HFFc6 (cell line): ENCODE measurements at places on chromosomes 5 and 9. TPM values are rescaled to one million over a fixed set of nuclear protein-coding genes. Genes with fewer than 3 reads are reported as not detected.

The CACNA1B gene
- total RNA-seq, result not detected in 3 replicates

- no peak overlapping the region for H3K4me3 ChIP-seq
- H3K27ac ChIP-seq, result no peak overlapping the region
These were observed 1.9 kb downstream of the UGCG start for GRCh38 chr9:111898331-111899096.

The PRR7 gene
- total RNA-seq, result 10.4 to 17.4 TPM (median 16.4 TPM) in 3 replicates

The FCN2 gene
- total RNA-seq, result not detected in 3 replicates

DNA sequence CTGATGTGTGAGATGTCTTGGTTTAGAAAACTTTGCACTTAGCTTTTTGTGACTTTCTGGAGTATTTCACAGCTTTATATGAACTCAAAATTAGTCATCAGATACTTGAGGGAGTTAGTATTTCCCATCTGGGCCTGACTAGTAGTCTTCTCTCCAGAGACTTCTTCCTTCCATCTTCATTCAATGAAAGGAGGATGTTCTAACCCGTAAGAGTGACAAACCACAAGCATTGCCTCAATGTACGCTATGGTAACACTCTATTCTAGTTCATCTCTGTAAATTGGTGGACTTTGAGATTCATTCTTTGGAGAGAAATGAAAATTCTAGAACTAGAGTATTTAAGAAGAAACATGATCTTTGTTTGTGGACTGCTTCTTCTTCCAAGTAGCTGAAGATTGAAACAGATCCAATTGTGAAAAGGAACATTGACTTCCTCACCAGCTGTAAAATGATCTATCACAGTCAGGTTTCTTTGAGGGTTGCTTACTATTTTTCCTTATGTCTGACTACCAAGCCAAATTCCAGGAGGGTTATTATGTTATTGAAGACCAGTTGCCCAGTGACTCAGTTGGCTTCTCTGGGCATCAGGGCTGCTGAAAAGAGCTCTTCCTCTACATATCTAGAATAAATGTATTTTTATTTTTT is 157.6 kb downstream of the SLC12A2 start:
- H3K4me3 ChIP-seq, result no peak overlapping the region
- no peak for DNase-seq
- H3K36me3 ChIP-seq, result no peaks in the 10 kb centered on the region
- H3K27me3 ChIP-seq, result peaks cover 12% of the 10 kb centered on the region

The LHX6 gene
- not detected in 3 replicates for total RNA-seq

The SCGB3A2 gene
- total RNA-seq, result not detected in 3 replicates

- H3K4me3 ChIP-seq, result peak overlapping the region; percentile 85
- no peaks in the 10 kb centered on the region for H3K36me3 ChIP-seq
- H3K4me1 ChIP-seq, result peaks cover 66% of the 10 kb centered on the region
- peak overlapping the region; percentile 97 for H3K27ac ChIP-seq
- DNase-seq, result no peak
These were observed 4.7 kb downstream of the CXXC5 start for GRCh38 chr5:139652788-139653241.

DNA sequence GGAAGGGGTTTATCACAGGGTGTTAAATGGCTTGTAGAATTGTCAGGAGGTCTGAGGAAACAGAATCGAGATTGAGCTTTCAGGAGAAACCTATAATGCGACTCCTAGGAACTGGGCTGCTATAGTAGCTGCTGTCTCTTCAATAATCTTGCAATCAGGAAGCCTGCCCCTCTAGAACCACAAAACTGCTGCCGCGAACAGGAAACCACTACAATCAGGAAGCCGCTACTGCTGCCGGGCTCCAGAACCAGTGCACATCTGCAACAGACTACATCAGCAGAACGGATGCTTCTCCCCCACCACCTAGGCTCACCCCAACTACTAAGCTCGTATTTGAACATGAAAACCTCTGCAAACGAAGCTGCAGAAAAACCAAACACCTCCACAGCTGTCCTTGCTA is 31.6 kb downstream of the TNFSF8 start:
- no peak overlapping the region for H3K27ac ChIP-seq
- no peak overlapping the region for H3K4me3 ChIP-seq
- no peak for DNase-seq

DNA sequence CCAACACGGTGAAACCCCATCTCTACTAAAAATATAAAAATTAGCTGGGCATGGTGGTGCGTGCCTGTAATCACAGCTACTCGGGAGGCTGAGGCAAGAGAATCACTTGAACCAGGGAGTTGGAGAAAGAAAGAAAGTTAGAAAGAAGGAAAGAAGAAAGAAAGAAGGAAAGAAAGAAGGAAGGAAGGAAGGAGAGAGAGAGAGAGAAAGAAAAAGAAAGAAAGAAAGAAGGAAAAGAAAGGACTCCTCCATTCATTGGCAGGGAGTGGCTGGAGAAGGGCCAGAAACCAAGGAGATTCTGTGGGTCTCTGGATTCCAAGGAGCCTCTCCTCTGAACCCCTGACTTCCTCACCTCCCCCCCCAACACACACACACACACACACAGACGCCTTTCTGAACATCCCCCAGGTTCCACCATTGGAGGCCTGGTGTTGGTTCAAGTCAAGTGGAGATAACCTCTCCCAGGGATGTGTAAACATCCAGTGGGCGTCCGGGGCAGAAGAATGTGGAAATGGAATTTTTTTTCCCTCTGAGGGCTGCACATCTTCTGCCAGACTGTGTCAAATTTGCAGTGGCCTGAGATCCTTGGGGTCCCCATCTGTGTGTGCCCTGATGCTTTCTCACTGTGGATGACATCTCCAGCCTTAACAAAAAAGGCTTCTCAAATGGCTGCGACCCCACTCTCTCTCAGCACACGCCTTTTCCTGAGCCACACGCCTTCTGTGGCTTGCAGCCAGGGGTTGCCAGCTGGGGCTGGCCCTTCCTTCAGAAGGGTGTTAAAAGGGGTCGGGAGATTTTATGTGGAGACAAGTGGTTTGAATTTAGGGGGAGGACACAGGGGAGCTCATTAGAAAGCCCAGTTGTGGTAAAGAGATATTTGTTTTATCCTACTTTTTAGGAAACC is 109.3 kb upstream of the HAND1 start:
- no peaks in the 10 kb centered on the region for H3K4me1 ChIP-seq
- H3K36me3 ChIP-seq, result no peaks in the 10 kb centered on the region
- peaks cover 38% of the 10 kb centered on the region for H3K27me3 ChIP-seq
- no peak overlapping the region for H3K4me3 ChIP-seq

DNA sequence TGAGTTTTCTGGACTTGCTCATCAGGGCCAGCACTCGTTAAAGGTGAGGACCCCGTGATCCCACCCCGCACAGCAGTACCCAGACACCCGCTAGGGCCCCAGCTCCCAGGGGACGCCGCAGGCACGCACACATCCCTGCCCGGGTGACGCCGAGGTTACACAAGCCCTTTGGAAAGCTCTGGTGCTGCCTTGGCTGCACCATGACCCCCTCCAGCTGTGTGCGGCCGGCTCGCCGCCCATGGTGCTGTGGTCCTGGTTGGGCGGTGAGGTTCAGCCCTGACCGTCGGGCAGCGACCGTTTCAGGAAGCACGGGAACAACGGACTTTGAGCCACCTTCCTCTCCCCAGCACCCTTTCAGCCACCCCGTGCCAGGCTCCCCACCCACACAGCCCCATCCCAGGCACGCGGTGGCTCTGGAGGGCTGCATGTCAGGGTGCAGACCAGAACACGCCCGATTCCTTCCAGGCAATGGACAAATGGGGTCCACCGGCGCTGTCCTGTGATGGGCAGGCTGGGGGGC is 7.5 kb upstream of the SLC12A7 start:
- DNase-seq, result no peak
- peaks cover 8% of the 10 kb centered on the region for H3K4me1 ChIP-seq
- peaks cover 26% of the 10 kb centered on the region for H3K27me3 ChIP-seq
- H3K27ac ChIP-seq, result no peak overlapping the region

DNA sequence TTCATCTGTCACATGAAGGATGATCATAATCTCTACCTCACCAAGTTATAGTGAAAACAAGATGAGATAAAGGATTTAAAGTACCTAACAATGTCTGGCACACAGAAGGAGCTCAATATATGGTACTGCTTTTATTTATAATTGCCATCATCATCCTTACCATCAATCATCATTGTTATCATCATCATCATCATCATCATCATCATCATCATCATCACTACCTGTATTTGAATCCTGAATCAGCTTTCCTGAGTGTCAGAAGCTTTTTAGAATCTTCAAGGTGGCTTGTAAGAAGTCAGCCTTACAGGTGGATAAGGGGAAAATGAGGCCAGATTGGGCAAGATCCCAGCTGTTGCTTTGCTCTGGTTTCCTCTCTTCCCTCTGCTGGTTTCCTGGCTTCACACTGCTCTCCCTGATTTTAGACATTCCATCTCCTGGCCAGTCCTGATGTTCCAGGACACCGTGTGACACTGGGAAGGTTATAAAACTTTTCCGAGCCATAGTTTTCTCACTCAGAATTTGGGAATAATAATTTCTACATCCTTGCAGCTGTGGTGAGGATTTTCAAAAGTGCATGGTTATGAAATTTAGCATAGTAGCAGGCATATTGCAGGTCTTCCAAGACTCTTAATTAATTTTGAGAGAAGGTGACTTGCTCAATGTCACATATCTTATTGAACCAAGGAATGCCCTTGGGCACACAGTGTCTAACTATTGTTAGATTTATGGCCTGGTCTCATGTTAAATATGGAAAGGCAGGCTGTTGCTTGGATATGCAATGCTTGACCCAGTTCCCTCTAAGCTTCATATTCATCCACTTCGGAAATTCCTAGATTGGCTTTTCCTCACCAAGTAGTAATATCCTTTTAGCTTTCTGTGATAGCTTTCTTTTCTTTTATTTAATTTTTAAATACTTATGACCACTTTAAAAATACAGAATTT is 160.7 kb downstream of the TMEM38B start:
- no peak overlapping the region for H3K4me3 ChIP-seq
- DNase-seq, result no peak
- no peak overlapping the region for H3K27ac ChIP-seq
- no peaks in the 10 kb centered on the region for H3K4me1 ChIP-seq
- peaks cover 4% of the 10 kb centered on the region for H3K27me3 ChIP-seq

DNA sequence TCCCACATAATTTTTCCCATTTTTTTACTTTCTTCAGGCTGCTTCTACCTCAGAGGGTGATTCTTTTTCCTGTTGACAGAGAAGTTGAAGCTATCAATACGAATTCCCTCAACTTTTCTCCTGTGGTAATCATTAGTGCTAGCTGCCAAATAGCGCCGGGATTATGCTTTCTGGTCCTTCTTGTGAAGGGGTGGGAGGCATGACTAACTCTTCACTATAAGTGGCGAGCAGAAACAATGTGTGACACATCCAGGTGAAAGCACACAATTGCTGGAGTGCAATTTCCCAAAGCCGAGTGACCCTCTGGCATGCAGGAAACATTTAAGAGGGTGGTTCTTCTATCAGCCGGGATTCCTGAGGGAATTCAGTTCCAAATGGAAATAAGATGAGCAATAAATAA is 56.0 kb downstream of the TRPC7 start:
- peaks cover 20% of the 10 kb centered on the region for H3K27me3 ChIP-seq
- DNase-seq, result no peak
- H3K4me3 ChIP-seq, result no peak overlapping the region
- no peak overlapping the region for H3K27ac ChIP-seq
- H3K4me1 ChIP-seq, result no peaks in the 10 kb centered on the region
- no peaks in the 10 kb centered on the region for H3K36me3 ChIP-seq

- H3K4me1 ChIP-seq, result peaks cover 40% of the 10 kb centered on the region
- no peak overlapping the region for H3K4me3 ChIP-seq
- H3K36me3 ChIP-seq, result no peaks in the 10 kb centered on the region
- peak; percentile 39 for DNase-seq
These were observed 12.2 kb upstream of the HSPB3 start for GRCh38 chr5:54443270-54443669.

The PDZD2 gene
- 0.03 to 0.15 TPM (median 0.08 TPM) in 3 replicates for total RNA-seq

DNA sequence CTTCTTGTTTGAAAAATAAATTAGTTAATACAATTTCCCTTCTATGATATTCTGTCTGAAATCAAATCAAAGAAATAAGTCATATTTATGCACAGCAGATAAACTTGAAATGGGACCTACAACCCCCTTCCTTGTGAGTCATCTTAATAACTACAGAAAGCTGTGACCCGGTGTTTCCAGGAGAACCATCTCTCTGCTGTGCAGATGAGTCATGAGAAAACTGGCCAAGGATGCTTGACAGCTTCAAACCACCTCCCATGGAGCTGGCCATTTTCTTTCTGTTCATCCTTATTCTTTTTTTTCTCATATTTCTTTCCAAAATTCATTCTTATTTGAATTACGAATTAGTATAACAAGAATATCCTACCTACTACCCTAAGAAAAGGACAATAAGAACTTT is 43.4 kb upstream of the NR4A3 start:
- H3K4me3 ChIP-seq, result no peak overlapping the region
- no peaks in the 10 kb centered on the region for H3K36me3 ChIP-seq
- H3K27me3 ChIP-seq, result peaks cover 7% of the 10 kb centered on the region
- H3K4me1 ChIP-seq, result peaks cover 14% of the 10 kb centered on the region

DNA sequence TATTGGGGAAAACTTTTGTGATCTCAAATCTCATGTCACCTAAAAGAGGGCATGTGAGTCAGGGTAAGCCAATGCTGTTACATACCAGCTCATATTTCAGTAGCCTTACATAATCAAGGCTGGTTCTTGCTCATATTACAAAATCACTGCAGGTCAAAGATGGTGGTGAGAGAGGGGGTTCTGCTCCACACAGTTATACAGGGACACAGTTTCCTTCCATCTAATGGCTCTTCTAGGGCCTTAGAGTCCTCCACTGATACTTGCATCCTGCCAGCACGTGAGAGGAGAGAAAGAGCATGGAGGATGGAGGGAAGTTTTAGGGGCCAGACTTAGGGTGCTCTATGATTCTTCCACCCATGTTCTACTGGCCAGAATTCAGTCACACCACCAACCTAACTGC is 130.0 kb downstream of the LIFR start:
- no peaks in the 10 kb centered on the region for H3K36me3 ChIP-seq
- no peak overlapping the region for H3K4me3 ChIP-seq
- no peak overlapping the region for H3K27ac ChIP-seq

DNA sequence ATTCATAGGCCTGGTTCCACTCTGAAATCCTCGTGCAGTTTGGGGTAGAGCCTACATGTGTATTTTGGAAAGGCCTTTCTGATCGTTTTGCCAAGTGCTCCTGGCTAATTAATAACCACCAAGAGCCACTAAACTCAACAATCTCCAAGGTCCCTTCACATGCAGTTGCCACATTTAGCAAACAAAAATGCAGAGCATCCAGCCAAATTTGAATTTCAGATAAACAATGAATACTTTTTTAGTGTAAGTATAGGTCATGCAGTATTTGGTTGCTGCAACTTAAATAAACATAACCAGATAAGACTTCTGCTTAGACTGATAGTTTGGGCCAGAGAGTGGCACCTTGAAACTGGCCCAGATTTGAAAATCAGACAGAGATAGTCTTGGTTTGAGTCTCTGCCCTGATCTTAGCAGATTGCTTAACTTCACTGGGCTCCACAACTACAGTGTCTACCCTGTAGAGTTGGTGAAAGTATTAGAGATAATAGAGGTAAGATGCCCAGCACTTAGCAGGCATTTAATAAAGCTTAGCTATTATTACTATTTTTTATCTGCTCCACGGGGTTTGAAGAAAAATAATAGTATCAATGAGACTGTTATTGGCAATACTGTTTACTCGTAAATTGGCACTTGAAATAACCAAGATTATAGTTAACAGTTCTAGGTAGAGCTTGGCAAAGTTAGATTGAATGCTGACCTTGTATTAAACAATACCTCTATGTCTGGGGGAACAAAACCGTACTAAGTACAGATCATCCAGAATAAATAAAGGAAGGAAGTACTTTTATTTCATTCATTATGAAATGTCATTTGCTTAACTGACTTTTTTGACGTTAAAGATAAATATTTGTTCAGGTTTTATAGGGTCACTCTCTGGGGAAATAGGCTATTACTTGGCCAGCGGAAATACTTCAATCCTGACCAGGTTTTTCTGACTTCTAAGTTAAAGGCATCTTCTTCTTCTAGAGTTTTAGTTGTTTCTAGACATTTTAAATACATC is 274.8 kb downstream of the DOCK8 start:
- no peaks in the 10 kb centered on the region for H3K36me3 ChIP-seq
- H3K4me1 ChIP-seq, result no peaks in the 10 kb centered on the region
- no peak for DNase-seq
- no peak overlapping the region for H3K27ac ChIP-seq
- no peak overlapping the region for H3K4me3 ChIP-seq
- peaks cover 7% of the 10 kb centered on the region for H3K27me3 ChIP-seq
